Activated CD4-positive, alpha-beta T cell treated with anti-CD3 and anti-CD28 coated beads, Interleukin-10, Interleukin-2, amounts not matched to agents 100 ng/mL and 50 ng/mL, durations not matched to agents 16 hours and 8 hours (primary cell): ENCODE measurements at places on chromosomes 3 and 15.

GRCh38 chr3:58084788-58085543 lies 76.7 kb downstream of the FLNB start:
- DNase-seq, result no peak

- no peak for DNase-seq
Measured at GRCh38 chr15:72858205-72858604, 74.6 kb upstream of the ADPGK start.

GRCh38 chr3:194573680-194574437 lies 59.4 kb downstream of the TMEM44 start:
- DNase-seq, result peak; percentile 59

DNA sequence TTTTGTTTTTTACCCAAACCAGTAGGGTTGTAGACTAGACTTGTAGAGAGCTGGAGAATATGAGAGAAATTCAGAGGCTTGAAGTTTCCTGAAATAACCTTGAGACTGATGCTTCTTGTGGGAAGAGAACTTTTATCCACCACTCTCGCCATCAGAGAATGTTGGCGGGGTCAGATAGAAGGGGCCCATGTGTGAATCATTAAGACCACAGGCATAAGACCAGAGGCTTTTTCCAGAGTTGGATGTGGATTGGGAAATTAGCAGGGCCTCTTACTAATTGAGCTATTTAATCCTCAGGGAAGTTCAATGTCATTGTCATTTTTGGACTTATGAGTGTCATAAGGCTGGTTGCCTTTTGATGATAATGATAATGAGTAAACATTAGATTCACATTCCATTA lies 246.9 kb upstream of the THRB start:
- DNase-seq, result no peak

DNA sequence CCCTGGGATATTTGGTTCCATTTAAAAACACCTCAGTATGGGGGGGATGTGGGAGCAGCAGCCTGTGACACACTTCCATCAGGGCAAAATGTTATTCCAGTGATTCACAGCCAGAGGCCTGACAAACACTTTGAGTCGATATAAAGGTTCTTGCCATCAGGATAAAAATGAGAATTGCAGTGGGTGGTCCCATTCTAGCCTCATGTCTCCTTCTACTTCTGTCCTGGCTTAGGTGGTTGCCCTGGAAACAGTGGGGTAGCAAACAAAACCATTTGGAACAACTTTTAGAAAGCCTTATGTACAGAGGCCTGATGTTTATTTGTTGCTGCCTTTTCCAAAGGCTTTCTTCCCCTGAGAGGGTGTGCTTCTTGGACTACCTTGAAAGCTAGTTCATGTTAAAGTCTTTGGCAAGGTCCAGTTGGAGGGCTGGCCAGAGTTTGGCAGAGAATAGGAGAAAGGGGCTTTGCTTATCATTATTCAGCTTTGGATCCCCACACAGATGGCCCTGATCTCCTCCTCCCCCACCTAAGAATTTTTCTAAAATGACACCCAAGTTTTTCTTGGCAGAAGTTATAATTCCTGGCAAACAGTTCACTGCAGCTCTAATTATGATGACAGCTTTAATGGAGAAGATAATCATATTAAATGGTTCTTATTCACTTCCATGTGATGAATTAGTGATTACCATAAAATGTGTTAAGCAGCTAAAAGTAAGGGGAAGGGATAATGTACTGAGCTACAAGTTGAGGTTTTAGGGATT lies 84.2 kb upstream of the ZNF280D start:
- DNase-seq, result no peak

GRCh38 chr15:38002883-38003477 lies 68.5 kb downstream of the TMCO5A start:
- DNase-seq, result peak; percentile 54

GRCh38 chr3:195696632-195697278 lies 24.0 kb upstream of the MUC20 start:
- DNase-seq, result no peak

- DNase-seq, result no peak
Measured at GRCh38 chr15:61974759-61975158, 85.5 kb downstream of the VPS13C start.

DNA sequence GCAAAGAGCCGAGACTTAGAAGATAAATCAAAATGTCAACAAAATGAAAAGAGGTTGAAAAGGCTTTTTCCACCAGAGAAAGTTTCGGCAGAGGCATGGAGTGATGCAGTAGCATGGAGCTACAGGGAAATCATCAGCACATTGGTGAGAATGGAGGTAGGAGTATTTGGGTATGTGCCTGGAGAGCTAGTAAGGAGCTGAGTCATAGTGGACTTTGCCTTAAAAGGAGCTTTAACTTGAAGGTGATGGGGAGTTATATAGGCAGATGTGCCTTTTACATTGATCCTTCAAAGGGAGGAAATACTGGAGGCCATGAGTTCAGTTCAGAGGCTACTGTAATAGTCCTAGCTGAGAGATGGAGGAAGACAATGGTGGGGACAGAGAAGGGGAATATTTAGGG lies 44.3 kb downstream of the IL5RA start:
- peak; percentile 2 for DNase-seq
